Adrenal gland (tissue), 19 donors: ENCODE measurements at places on chromosomes 6 and 20. TPM values are rescaled to one million over a fixed set of nuclear protein-coding genes. Genes with fewer than 3 reads are reported as not detected.

The FOXC1 gene
- total RNA-seq: 13.2 TPM

The TSBP1 gene
- not detected for total RNA-seq

The SRMS gene
- total RNA-seq: not detected

The ZBTB12 gene
- total RNA-seq: 1.8 TPM

The RAET1L gene
- total RNA-seq: not detected

The IGF2R gene
- total RNA-seq: 73.1 TPM

The IP6K3 gene
- total RNA-seq: 1.1 TPM

The TCF15 gene
- 2.2 TPM for total RNA-seq

The MEI4 gene
- 0.78 TPM for total RNA-seq
